ENCODE measurements at places on chromosomes 2 and 18. TPM values are rescaled to one million over a fixed set of nuclear protein-coding genes. Genes with fewer than 3 reads are reported as not detected.

The KRTCAP3 gene
- total RNA-seq = 25.2 TPM

GRCh38 chr2:216879727-216880508 lies 20.1 kb upstream of the TNP1 start:
- DNase-seq = no peak
- H3K27ac ChIP-seq = no peak overlapping the region
- H3K4me3 ChIP-seq = no peak overlapping the region
- H3K36me3 ChIP-seq = no peaks in the 10 kb centered on the region
- H3K4me1 ChIP-seq = no peaks in the 10 kb centered on the region
- H3K27me3 ChIP-seq = no peaks in the 10 kb centered on the region

DNA sequence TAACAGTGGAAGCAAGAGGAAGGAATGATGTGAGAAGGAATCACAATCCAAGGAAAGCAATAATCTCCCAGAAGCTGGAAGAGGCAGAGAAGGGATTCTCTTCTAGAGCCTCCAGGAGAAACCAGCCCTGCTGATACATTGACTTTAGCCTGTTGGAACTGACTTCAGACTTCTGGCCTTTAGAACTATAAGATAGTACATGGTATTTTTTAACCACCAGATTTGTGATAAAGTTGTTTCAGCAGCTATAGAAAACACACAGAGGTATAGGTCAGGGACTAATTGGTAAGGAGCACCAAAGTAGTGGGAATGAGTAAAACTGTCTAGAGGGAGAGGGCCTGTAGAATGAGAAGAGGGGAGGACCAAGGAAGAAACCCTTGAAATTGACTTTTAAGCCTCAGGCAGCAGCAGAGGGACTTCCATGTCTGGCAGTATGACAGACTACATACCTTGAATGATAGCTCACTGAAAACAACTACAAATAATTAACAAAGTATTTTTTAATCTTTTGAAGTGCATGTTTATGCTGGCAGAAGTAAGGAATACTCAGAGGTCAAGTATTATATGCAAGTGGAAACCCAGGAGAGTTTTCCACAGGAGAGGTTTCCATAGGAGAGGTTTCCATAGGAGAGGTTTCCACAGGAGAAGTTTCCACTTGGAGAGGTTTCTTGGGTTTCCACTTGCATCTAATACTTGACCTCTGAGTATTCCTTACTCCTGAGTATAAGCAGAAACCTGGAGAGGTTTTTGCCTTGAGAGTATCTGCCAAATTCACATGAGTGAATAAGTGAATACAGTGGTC lies 33.8 kb upstream of the TMEM17 start:
- H3K4me3 ChIP-seq = no peak overlapping the region
- H3K36me3 ChIP-seq = no peaks in the 10 kb centered on the region
- H3K27me3 ChIP-seq = no peaks in the 10 kb centered on the region
- peaks cover 36% of the 10 kb centered on the region for H3K4me1 ChIP-seq
- DNase-seq = no peak

DNA sequence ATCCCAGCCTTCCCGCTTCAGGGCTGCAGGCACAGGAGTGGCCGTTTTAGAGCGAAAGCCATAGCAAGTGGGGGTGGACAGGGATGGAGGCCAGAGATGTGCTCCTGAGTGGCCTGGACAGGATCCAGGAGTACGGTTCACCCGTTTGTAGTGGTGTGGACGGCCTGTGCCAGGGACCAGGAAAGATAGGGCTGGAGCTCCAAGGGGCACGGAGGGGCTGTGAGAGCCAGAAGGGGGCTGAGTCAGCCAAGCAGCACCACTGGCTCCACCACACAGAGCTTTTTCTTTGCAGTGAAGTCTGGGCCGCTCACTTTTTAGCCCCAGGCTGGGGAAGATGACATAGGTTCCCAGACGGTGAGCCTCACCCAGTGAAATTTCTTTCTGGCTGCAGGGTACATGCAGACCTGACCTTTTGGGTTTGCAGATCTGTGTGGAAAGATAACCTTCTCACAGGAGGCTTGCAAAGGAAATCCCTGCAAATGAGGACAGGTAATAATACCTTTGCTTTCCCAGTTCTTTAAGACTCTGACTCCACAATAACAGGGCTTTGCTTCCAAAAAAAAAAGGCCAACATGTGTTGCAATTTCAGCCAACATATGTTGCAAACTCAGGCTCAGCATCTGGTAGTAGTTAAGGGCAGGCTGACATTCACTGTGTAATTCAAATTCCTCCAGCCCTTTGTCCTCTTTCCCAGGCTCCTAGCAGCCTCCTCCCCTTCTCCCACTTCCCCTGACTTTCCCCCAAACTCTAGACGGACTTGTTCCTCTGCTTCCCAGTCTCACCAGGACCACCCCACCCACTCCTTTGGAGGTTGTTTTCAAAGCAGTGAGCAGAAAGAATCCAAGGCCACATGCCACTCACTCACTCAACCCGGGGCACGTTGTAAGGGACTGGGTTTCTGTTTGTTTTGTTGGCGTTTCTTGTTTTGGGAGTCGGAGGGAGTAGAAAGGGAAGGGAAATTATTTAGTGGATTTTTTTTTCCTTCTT lies 20.3 kb upstream of the LAPTM4A start:
- no peaks in the 10 kb centered on the region for H3K27me3 ChIP-seq
- no peak overlapping the region for H3K4me3 ChIP-seq
- peak; percentile 40 for DNase-seq
- H3K36me3 ChIP-seq = no peaks in the 10 kb centered on the region
- H3K27ac ChIP-seq = peak overlapping the region; percentile 65

DNA sequence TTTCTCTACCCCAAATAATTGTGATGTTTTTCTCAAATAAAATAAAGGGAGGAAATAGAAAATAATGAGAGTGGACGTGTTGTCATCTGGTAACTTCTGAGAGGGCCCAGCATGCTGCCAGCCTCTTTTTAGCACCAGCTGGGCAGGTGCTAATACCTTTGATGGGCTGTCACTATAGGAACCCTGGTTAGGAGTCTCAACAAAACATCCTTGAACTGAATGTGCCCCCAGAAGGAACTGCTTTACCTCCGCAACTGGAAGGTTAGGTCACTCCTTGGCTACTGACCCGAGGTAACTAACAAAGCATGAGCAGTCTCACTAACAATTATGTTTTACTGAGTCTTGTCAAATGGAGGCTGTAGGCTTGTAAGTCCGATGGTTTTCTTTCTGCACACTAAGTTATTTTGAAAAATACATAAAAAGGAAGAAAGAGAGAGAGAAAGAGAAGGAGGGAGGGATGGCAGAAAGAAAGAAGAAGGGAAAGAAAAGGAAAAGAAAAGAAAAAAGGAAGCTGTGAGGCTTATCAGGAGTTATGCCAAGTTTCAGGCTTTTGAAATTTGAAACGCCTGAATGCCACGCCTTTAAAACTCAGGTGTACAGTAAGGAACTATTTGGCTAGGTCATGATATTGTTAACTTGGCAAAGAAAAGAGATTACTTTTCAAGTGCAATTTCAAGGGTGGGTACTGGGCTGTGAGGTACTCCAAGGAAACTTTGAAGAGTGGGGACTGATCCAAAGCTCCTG lies 91.0 kb downstream of the TGIF1 start:
- H3K27me3 ChIP-seq = no peaks in the 10 kb centered on the region
- H3K4me1 ChIP-seq = peaks cover 9% of the 10 kb centered on the region
- no peak overlapping the region for H3K4me3 ChIP-seq
- DNase-seq = no peak
- no peak overlapping the region for H3K27ac ChIP-seq
- H3K36me3 ChIP-seq = no peaks in the 10 kb centered on the region

- peak overlapping the region; percentile 55 for H3K4me3 ChIP-seq
- peaks cover 14% of the 10 kb centered on the region for H3K4me1 ChIP-seq
- no peak for DNase-seq
- H3K27me3 ChIP-seq = no peaks in the 10 kb centered on the region
These were observed 114.8 kb upstream of the SERTAD2 start for GRCh38 chr2:64768491-64769005.

The PCARE gene
- total RNA-seq = not detected

- no peak for DNase-seq
- no peaks in the 10 kb centered on the region for H3K27me3 ChIP-seq
- H3K4me1 ChIP-seq = no peaks in the 10 kb centered on the region
- H3K36me3 ChIP-seq = no peaks in the 10 kb centered on the region
- H3K27ac ChIP-seq = no peak overlapping the region
- no peak overlapping the region for H3K4me3 ChIP-seq
These were observed 84.3 kb downstream of the COPS8 start for GRCh38 chr2:237170020-237170419.

The PROM2 gene
- 17.6 TPM for total RNA-seq

GRCh38 chr18:63150326-63150725 lies 169.2 kb downstream of the BCL2 start:
- no peak overlapping the region for H3K27ac ChIP-seq
- no peak for DNase-seq
- no peaks in the 10 kb centered on the region for H3K27me3 ChIP-seq

GRCh38 chr18:70085641-70086040 lies 119.8 kb downstream of the RTTN start:
- H3K27me3 ChIP-seq = no peaks in the 10 kb centered on the region
- H3K36me3 ChIP-seq = no peaks in the 10 kb centered on the region
- H3K27ac ChIP-seq = no peak overlapping the region
- H3K4me3 ChIP-seq = no peak overlapping the region

GRCh38 chr2:229249536-229249935 lies 21.6 kb downstream of the PID1 start:
- no peaks in the 10 kb centered on the region for H3K36me3 ChIP-seq
- H3K27me3 ChIP-seq = no peaks in the 10 kb centered on the region
- no peak for DNase-seq
- no peak overlapping the region for H3K27ac ChIP-seq

DNA sequence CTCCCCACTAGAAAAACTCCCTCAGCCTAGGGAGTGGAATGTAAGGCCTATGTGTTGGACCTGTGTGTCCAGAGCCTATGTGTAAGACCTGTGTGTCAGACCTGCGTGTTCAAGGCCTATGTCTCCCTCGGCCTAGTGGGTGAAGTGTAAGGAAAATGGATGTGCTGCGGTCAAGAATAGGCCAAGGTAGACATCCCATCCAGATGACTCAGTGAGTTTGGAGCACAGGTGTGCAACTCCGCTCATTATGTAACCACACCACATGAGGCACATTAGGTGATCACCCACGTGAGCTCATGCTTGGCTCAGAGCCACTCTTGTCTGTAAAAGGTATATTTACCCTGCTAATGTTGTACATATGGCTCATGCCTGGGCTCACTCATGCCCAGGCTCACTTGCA lies 565.3 kb upstream of the CRIM1 start:
- no peak for DNase-seq
- H3K36me3 ChIP-seq = no peaks in the 10 kb centered on the region
- no peak overlapping the region for H3K4me3 ChIP-seq
- H3K27me3 ChIP-seq = no peaks in the 10 kb centered on the region
- no peak overlapping the region for H3K27ac ChIP-seq

DNA sequence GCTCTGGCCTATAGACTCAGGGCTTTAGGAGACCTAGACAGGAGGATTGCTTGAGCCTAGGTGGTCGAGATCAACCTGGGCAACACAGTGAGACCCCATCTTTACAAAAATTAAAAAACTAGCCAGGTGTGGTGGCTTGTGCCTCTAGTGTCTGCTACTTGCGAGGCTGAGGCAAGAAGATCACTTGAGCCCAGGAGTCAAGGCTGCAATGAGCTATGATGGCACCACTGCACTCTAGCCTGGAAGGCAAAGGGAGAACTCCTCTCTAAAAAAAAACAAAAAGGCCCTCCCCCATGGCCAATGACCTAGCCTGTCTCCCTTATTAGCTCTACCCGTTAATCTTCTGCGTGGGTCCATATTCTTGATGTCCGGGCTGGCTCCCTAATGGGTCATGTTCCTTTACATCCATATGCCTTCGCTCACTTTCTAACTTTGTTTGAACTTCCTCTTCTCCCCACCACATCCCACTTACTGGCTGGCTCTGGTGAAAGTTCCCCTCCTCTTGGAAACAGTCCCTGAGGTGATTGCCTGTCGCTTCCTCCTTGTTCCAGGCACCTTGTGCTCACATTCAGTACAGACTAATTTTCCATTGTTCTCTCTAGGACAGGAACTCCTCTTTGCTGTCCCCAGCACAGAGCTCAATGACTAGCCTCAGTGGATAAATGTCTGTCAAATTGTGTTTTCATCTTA lies 103.0 kb downstream of the AFF3 start:
- H3K4me3 ChIP-seq = no peak overlapping the region
- H3K27ac ChIP-seq = no peak overlapping the region
- no peak for DNase-seq
- peaks cover 4% of the 10 kb centered on the region for H3K4me1 ChIP-seq
- no peaks in the 10 kb centered on the region for H3K36me3 ChIP-seq

The PLGLB2 gene
- 1.8 TPM for total RNA-seq

The ATOH8 gene
- 12.9 TPM for total RNA-seq

- H3K36me3 ChIP-seq = no peaks in the 10 kb centered on the region
- no peak overlapping the region for H3K27ac ChIP-seq
- DNase-seq = no peak
- H3K4me3 ChIP-seq = no peak overlapping the region
- peaks cover 12% of the 10 kb centered on the region for H3K4me1 ChIP-seq
These were observed 3.1 kb upstream of the MATN3 start for GRCh38 chr2:20015482-20016083.

- H3K4me3 ChIP-seq = no peak overlapping the region
- no peaks in the 10 kb centered on the region for H3K4me1 ChIP-seq
- no peak overlapping the region for H3K27ac ChIP-seq
- H3K27me3 ChIP-seq = no peaks in the 10 kb centered on the region
- H3K36me3 ChIP-seq = no peaks in the 10 kb centered on the region
These were observed 436.6 kb downstream of the LRATD1 start for GRCh38 chr2:15069149-15069548.

DNA sequence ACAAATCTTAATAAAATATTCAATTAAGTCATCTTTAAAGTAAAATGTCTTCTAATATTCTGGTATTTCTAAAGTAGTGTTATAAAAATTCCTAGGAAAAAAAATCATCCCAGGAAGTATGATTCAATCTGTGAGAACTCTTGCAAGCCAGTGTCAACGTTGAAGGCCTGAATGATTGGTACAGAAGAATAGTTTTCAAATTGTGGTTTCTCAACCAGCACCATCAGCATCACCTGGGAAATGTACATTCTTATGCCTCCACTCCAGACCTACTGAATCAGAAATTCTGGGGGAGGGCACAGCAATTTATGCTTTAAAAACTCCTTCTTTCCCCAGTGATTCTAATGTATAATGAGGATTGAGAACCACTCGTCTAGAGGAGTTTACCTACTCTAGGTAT lies 62.3 kb upstream of the C2orf15 start:
- H3K36me3 ChIP-seq = no peaks in the 10 kb centered on the region
- no peak overlapping the region for H3K4me3 ChIP-seq
- H3K27ac ChIP-seq = no peak overlapping the region

GRCh38 chr2:239508261-239508660 lies 107.4 kb upstream of the HDAC4 start:
- no peaks in the 10 kb centered on the region for H3K36me3 ChIP-seq
- no peaks in the 10 kb centered on the region for H3K4me1 ChIP-seq
- no peak for DNase-seq

DNA sequence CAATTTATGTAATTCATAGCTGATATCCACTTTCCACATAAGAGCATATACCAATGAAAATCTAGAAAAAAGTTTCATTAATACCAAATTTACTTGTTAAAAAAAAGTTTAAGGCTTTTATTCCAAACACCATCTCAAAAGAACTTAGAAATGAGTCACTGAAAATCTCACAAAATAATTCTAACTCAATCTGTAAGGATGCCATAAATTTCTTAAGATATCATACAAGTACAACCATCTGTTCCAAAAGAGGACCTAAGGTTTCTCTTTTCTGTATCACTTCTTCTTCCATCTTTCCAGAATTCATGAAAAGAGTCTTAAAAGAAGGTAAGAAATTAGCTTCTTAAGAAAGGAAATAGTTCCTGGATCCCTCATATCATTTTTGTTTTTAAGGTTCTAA lies 60.4 kb downstream of the TRIP12 start:
- no peak overlapping the region for H3K4me3 ChIP-seq
- peaks cover 7% of the 10 kb centered on the region for H3K36me3 ChIP-seq
- H3K27ac ChIP-seq = no peak overlapping the region
- H3K27me3 ChIP-seq = no peaks in the 10 kb centered on the region
- DNase-seq = no peak

The ECEL1 gene
- total RNA-seq = not detected
